ENCODE measurements at places on chromosomes 7 and 10.

DNA sequence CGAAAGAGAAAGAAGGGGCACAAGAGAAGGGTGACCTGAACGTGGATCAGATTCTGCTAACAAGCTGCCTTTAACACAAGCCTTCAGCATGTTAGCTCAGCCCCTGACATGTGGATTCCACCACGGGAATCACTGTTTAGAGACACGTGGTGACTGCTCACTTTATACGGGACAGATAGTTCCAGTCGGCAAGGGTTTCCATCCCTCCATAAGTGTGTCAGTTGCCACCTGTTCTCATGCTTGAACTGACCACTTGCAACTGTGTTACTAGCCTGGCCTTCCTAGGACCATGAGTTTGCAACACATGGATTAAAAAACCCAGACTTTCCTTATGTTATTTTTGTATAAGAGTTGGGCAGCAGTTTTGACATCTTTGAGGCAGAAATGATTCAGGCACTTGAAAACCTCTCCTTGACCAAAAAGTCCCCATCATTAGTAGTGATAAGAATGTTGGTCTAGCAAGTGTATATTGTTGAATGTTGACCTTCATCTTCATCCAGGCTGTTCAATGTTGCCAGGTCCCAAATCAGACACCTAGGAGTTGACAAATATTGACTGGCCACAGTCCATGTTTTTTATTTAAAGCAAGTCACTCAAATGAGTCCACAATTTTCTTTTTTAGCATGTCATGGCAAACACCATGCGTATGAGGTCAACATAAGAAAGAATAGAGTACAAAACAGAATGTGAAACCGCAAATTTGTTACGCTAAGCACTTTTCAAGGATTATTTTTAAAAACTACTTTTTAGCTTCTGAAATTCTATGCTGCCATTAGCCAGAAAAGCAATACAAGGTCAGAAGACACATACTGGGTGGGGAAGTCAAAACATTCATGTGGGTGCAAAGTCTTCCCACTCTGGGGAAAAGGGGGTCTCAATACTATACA is 101.6 kb downstream of the ABLIM1 start:
- DNase-seq: no peak

DNA sequence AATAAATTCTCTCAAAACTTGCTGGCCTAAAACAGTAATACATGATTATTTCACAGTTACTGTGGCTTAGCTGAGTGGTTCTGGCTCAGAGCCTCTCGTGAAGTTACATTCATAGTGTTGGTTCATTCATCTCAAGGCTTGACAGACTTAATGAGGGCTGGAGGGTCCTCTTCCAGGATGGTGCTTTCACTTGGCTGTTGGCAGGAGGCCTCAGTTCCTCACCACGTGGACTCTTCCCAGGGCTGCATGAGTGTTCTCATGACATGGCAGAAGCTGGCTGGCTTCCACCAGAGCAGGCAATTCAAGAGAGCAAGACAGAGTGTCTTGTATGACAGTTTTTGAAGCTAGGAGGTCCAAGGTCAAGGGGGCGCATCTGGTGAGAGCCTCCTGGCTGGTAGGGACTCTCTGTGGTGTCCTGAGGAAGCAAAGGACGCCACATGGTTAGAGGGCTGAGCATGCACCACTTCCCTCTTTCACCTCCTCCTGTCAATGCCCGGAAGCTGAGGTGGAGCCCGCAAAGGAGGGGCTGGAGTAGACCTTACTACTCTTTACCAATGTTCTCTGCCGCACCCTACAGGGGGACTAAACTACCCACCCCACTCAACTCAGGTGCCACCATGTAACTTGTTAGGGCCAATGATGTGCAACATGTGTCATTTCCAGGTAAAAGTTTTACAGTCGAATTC is 58.2 kb upstream of the YAE1 start:
- DNase-seq: no peak

GRCh38 chr10:6072215-6072934 is 10.2 kb upstream of the IL2RA start:
- no peak for DNase-seq

DNA sequence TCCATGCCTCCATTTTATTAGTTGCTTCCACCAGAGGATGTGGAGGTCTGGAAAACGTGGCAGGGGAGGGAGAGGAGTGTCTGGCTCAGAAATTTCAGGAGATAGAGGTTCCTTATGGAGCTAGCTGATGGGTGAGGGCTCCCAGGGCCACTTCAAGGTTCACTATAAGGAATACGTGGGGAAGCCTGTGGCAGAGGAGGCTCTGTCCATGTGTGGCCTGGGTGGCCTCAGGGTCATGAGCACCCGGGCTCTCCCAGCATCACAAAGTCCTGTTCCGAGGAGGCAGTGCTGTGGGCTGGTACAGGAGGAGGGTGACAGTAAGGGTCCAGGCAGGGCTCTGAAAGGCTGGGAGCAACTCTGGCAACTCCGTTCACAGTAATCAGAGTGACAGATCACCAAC is 24.6 kb downstream of the ARHGAP22 start:
- no peak for DNase-seq

DNA sequence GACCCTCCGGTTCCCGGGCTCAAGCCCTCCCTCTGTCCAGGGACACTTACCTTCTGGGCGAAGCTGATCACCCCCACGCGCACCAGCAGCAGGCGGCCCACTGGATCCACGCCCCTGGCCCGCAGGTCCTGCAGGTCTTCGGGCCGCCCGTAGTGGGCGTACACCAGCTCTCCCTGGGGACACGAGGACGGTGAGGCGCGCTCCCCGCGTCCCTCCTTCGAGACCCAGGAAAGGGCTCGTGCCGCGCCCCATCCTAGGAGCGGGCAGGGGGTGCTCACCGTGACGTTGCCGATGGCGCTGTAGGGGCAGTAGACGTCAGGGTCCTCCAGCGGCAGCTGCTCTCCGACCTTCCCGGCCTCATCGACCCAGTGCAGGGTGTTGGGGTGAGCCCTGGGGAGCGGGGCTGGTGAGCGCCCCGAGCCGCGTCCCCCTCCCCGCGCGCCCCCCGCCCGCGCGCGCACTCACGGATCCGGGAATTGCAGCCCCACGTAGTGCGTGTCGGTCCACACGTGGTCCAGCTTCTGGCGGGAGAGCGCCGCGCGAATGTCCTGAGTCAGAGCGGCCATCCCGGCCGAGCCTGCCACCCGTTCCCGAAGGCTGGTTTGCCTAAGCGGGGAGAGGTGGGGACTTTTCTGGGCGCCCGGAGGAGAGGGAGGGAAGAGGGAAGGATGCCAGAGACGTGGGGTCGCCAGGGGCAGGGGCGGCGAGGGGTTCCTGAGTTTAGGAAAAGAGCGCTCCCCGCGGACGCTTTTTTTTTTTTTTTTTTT is 8.2 kb downstream of the TFR2 start:
- peak; percentile 39 for DNase-seq

DNA sequence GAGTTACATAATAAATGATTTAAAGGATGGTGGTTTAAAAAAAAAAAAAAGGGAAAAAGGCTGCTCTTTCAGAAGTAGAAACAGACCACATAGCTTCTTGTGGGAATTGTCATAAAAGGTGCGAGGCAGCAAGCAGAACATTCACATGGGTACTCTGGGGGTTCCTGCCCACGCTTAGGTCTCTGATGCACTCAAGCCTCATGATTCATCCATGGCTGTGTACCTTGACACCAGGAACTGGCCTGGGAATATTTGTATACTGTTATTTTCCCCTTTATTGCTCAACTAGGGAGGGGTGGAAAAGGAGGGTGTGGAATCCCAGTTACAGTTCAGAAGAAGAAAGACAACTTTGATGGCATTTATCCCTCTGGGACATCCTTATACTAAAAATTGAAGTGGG is 4.0 kb downstream of the PON2 start:
- no peak for DNase-seq

DNA sequence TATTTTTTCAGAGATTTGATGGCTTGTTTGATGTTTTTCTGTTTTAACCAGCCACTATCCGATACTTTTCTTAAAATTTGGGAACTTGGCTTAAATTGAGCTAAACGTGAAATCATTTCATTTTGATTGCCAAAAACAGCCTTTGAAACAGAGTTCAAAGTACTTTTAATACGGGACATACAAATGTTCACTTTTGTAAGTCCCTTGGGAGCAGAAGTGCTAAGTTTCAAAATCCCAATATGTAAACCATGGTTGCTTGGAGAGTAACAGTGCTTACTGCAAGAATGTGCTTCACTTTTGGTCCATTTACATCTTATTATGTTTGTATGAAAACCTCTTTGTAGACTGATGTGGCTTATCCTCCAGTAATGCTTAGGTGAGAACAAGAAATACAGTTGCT is 10.9 kb downstream of the PNPLA8 start:
- DNase-seq: no peak

GRCh38 chr7:73893342-73894101 is 32.6 kb downstream of the TMEM270 start:
- no peak for DNase-seq

GRCh38 chr7:74573512-74573911 is 84.0 kb upstream of the GTF2I start:
- no peak for DNase-seq

- DNase-seq: no peak
Observed at GRCh38 chr7:138032186-138032585, 30.3 kb upstream of the CREB3L2 start.

DNA sequence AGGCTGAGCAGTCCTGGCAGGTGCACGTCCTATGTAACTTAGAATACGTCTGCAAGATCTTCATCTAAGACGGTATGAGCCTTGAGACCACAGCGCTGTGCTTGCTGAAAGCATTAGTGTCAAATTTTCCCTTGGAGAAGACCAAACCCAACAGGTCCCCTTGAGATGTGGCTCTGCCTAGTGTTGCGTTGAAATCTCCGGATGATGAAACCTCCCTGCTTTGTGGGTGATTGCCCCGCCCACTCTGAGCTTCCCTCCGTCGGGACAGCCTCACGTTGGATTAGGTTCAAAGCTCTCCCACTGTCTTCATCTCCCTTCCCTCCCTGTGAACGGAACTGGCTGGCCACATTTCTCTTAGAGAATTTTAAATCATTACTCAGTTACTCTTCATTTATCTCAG is 102.0 kb downstream of the ADARB2 start:
- DNase-seq: no peak

DNA sequence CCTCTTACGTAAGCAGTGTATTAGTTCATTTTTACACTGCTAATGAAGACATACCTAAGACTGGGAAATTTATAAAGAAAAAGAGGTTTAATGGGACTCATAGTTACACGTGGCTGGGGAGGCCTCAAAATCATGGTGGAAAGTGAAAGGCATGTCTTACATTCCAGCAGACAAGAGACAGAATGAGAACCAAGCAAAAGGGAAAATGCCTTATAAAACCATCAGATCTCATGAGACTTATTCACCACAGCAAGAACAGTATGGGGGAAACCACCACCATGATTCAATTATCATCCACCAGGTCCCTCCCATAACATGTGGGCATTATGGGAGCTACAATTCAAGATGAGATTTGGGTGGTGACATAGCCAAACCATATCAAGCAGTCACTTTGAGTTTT is 126.3 kb upstream of the CXCL12 start:
- DNase-seq: no peak

- no peak for DNase-seq
Observed at GRCh38 chr7:12719141-12719919, 31.9 kb downstream of the ARL4A start.

GRCh38 chr10:2798336-2799022 is 268.9 kb upstream of the PFKP start:
- no peak for DNase-seq

DNA sequence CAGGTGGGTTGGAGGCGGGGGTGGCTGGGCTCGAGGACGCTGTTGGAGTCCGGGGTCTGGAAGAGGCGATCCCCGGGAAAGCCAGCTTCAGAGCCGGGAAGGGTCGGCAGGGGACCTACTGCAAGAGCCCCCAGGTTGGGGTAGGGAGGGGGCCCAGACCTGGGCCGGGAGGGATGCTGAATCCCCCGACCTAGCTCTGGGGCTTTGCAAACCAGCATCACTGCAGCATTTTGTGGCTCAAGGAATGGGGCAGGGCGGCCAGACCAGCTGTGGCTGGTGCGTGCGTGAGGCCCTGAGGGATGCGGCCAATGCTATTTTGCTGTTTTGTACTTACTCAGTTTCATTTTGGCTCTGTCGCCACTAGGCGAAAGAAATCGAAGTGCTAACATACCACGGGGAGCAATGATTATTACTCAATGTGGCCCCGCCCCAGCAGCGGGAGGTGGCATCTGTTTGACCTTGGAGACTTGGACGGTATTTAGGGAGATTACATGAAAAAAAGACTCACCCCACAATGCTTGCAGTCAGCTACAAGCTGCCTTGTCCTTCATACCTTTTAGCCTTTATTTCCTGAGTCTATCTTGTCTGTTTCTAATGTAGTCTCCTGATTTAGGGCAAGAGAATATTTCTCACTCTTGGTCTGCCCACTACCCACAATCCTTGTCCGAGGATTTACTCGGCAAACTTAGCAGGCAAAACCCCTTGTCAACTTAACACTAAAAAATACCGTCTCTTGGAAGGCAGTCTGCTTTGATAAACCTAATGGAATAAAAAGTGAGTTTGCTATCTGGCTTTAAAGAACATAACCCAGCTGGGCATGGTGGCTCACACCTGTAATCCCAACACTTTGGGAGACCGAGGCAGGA is 16.2 kb downstream of the HSPB1 start:
- DNase-seq: peak; percentile 46

- no peak for DNase-seq
Observed at GRCh38 chr7:113314594-113314993, 196.2 kb upstream of the SMIM30 start.

- DNase-seq: no peak
Observed at GRCh38 chr10:114943000-114943399, 5.0 kb downstream of the TRUB1 start.

- DNase-seq: no peak
Observed at GRCh38 chr10:78672918-78673317, 395.8 kb upstream of the ZMIZ1 start.

DNA sequence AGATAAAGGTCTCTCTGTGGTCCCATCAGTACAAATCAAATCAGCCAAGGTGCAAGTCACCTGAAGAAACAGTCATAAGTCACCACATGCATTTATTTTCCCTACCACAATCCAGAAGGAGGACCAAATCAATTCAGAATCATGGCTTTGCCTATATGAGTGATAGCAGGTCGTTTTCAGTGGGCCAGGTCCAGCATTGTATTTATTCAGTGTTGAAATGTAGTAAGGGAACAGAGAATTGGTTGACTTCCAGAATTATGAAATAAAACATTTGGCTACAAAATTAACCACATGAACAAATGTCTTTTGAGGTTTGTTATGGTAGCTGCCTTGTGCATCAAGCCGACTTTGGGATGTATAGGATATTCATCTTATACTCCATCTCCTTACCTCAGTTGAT is 88.4 kb downstream of the POLR1F start:
- no peak for DNase-seq

Measured in activated CD4-positive, alpha-beta T cell treated with anti-CD3 and anti-CD28 coated beads for 1 hour (primary cell).